ENCODE measurements at places on chromosomes 2 and 18. TPM values are rescaled to one million over a fixed set of nuclear protein-coding genes. Genes with fewer than 3 reads are reported as not detected.

GRCh38 chr2:37610638-37611289 lies 60.7 kb downstream of the CDC42EP3 start:
- H3K27me3 ChIP-seq = no peaks in the 10 kb centered on the region
- DNase-seq = no peak
- H3K27ac ChIP-seq = no peak overlapping the region
- H3K4me1 ChIP-seq = peaks cover 11% of the 10 kb centered on the region
- peaks cover 6% of the 10 kb centered on the region for H3K36me3 ChIP-seq

DNA sequence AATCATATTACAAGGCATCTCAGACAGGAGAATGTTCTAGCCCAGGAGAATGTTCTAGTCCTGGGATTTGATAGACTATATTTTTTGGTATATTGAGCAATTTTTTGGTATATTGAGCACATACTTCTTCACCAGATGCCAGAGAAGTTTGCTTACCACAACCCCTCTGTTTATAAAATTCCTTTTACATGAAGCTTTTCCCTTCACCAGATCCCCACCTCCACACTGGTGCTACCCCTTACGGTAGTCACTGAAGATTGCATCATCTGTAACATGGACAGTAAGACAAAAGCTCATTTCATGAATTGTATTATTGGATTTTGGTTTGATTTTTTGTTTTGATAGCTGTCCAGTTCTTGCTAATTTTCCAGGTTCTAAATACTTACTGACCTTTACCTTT lies 7.2 kb upstream of the HNMT start:
- no peaks in the 10 kb centered on the region for H3K36me3 ChIP-seq
- H3K27ac ChIP-seq = no peak overlapping the region
- DNase-seq = no peak
- no peak overlapping the region for H3K4me3 ChIP-seq

AQP12B gene
- polyA plus RNA-seq = not detected

DNA sequence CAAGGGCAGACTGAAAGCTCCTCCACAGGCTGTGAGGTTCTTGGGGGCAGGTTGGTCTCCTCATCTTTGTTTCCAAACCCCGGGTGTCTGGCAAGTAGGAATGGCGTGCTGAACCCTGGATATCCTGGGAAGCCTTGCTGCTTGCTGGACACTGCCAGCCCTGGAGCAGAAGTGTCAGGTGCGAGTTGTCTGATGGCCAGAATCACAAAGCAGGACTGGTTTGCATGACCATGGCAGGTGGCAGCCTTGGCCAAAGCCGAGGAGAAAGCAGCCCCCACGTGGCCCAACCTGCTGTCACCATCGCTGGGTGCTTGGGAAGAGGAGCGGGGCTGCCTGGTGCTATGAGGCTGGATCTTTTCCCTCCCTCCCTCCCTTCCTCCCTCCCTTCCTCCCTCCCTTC lies 309.5 kb upstream of the HS6ST1 start:
- no peak overlapping the region for H3K4me3 ChIP-seq
- no peak for DNase-seq
- H3K36me3 ChIP-seq = no peaks in the 10 kb centered on the region
- no peaks in the 10 kb centered on the region for H3K27me3 ChIP-seq
- H3K4me1 ChIP-seq = no peaks in the 10 kb centered on the region
- H3K27ac ChIP-seq = no peak overlapping the region

SERPINB4 gene
- not detected for polyA plus RNA-seq

GRCh38 chr18:4016391-4017049 lies 438.6 kb downstream of the DLGAP1 start:
- no peak overlapping the region for H3K4me3 ChIP-seq
- no peaks in the 10 kb centered on the region for H3K36me3 ChIP-seq
- H3K27ac ChIP-seq = no peak overlapping the region
- no peaks in the 10 kb centered on the region for H3K4me1 ChIP-seq
- no peaks in the 10 kb centered on the region for H3K27me3 ChIP-seq
- no peak for DNase-seq
